Urinary bladder (tissue), 4 donors: ENCODE measurements at places on chromosomes 7 and 10. TPM values are rescaled to one million over a fixed set of nuclear protein-coding genes. Genes with fewer than 3 reads are reported as not detected.

GRCh38 chr10:1638889-1639419 is 98.4 kb downstream of the ADARB2 start:
- no peak for DNase-seq

DNA sequence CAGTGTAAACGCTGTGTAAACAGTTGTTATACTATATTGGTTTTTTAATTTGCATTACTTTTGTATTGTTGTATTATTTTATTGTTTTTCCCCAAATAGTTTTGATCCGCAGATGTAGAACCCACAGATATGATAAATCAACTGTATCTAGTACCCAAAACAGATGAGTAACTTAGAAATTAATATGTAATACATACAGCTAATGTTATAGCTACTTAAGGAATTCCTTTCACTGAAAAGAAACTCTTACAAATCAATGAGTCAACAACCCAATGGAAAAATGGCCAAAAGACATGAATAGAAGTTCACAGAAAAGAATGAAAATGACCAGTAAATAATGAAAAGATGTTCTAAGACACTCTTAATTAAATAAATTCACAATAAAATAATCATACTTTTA is 32.3 kb upstream of the ARL4A start:
- no peak for DNase-seq

DNA sequence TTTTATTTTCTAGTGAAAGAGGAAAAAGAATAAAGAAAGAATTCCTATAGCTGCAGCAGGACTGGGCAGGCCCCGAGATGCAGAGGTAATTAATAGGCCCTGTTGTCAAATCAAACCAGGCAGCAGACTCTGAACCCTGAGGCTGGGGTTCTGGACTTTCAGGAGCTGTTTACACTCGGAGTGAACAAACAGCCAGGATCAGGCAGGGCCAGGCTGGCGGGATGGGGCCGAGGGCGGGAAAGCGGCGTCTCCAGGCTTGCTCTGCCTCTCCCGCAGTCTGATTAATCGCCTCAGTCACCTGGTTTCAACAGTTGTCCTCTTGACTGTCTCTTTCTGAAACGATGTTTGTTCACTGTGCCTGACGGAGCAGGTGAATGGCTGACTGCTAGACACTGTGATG is 675.4 kb upstream of the FOXK1 start:
- peak; percentile 51 for DNase-seq

GRCh38 chr10:89296220-89296648 is 5.6 kb upstream of the IFIT2 start:
- no peak for DNase-seq

GRCh38 chr10:77605466-77605865 is 32.1 kb downstream of the KCNMA1 start:
- DNase-seq: no peak

Gene HYAL4
- polyA plus RNA-seq: not detected

Gene EVX1
- 2.0 TPM for polyA plus RNA-seq
